ENCODE measurements at places on chromosomes 2 and 18. TPM values are rescaled to one million over a fixed set of nuclear protein-coding genes. Genes with fewer than 3 reads are reported as not detected.

Gene ALPP
- not detected for total RNA-seq

Gene ADRA2B
- total RNA-seq, result not detected

Gene ASB18
- total RNA-seq, result not detected

Gene MAP4K4
- 81.3 TPM for total RNA-seq

Gene SS18
- total RNA-seq, result 189 TPM

Measured in renal cortical epithelial cell (primary cell).